ENCODE measurements at places on chromosomes 2 and 18.

DNA sequence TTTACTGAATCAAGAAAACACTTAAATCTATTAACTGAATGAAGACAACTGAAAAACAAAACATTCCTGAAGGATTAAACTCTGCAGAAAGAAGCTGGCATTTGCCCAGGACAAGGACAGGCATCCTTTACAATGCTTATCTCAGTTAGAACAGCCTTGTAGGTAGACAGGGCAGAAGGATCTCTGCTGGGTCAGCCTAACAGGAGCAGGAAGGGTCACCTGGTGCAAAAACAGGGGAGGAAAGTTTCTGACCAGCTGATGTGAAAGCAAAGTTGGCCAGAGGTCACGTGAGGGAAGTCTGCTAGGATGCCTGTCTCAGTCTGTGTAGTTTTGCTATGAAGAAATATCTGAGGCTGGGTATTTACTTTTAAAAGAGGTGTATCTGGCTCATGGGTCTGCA is 348.6 kb downstream of the ANAPC1 start:
- no peak for DNase-seq

DNA sequence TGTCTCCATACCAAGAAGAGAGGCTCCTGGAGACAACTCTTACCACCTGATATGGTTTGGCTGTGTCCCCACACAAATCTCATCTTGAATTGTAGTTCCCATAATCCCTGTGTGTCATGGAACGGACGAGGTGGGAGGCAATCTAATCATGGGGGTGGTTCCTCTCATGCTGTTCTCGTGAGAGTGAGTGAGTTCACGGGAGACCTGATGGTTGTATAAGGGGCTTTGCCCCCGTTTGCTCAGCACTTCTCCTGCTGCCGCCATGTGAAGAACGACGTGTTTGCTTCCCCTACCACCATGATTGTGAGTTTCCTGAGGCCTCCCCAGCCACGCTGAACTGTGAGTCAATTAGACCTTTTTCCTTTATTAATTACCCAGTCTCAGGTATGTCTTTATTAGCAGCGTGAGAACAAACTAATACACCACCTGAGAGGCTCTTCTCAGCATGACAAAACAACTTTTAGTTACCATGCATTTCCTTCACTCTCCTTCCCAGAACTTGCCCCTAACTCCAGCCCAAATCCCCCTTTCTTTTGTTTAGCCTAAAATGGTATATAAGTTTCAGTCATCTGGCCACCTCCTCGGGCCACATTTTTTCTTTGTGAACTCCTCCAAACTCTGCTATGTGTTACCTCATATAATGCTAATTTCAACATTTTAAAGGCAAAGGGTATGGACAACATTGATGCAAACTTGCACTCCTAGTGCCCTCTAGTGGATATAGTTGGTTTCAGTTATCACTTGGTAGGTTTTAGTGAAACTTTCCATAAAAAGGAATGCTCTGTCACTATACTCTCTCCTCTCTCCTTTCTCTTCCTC is 58.6 kb upstream of the SLC25A52 start:
- no peak for DNase-seq

DNA sequence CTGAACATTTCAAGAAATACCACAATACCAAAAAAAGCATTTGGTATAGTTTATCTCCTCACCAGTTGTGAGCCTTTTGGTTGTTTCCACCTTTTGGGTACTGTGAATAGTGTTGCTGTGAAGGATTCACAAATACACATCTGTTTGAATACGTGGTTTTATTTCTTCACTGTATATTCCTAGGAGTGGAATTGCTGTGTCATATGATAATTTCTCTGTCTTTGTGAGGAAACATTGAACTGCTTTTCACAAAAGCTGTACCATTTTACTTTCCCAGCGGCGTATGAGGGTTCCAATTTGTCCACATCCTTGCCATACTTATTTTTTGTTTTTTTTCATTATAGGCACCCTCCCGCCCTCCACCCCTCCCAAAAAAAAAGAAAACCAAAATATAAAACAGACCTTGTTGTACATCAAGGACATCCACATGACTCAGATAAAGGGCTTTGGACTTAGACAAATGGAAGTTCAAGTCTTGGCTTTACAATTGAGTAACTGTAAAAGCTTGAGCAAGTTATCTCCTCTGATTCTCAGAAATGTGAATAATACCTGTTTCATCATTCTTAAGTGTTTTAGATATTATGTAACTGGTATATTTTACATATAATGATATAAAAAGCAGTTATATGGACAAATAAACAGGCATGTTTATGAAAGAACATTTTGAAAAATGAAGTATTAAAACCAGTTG is 19.0 kb downstream of the UBE2E3 start:
- DNase-seq, result no peak

- no peak for DNase-seq
Measured at GRCh38 chr2:129347486-129348217, 631.8 kb upstream of the RAB6C start.

DNA sequence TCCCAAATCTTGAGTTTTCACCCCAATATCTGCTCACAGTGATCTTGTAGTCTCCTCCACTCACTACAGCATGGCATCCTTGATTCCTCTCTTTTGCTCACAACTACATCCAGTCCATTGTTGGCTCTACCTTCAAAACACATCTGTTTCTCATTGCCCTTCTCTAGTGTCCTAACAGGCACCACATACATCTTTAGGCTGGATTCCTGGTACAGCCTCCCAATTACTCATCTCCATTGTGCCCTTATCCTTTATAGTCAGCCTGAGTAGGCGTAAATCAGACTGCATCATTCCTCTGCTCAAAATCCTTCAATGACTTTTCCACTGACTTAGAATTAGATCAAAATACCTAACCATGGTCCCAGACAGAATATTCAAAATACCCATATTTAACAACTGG is 10.7 kb upstream of the TAF1B start:
- DNase-seq, result no peak

- DNase-seq, result no peak
Measured at GRCh38 chr2:28991460-28991859, 10.4 kb downstream of the TOGARAM2 start.

DNA sequence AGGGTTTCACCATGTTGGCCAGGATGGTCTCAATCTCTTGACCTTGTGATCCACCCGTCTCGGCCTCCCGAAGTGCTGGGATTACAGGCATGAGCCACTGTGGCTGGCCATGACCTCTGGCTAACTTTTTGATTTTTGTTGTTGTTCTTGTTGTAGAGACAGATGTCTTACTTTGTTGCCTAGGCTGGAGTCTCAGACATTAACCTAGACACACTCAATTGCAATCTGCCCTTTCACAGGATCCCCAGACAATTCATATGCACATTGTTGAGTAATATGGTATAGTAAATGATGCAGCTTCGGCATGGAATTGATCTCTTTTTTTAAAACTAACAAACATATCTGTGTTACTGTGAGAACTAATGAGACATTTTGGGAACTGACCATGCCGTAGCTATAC is 130.5 kb upstream of the CCDC195 start:
- DNase-seq, result no peak

DNA sequence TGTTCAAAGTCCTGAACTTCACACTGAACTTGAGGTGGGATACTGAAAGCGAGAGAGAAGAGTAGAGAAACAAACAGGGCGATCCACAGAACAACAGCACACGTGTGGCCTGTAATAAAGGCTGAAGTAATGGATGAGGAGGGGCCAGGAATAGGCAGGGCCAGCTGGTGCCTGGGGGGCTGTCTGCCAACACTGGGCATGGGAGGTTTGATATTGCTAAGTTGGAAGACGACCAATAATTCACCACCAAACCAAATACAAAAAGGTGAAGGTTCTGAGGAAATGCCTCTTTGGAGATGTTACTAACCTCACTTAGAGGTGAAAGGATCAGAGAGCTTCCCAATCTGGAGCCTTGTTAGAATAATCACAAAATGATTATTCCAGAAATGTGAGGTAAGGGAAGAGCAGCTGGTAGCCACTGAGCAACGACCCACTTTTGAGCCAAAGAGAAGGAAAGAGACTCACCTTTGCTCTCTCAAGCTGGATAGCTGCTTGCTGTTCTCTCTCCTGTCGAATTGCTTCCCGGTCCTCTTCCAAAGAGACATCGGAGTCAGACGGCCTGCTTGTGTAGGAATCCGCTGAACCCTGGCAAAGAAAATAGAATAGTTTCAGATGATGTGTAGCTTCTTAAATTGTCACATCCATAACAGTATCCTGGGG is 54.7 kb upstream of the ARL5A start:
- no peak for DNase-seq

DNA sequence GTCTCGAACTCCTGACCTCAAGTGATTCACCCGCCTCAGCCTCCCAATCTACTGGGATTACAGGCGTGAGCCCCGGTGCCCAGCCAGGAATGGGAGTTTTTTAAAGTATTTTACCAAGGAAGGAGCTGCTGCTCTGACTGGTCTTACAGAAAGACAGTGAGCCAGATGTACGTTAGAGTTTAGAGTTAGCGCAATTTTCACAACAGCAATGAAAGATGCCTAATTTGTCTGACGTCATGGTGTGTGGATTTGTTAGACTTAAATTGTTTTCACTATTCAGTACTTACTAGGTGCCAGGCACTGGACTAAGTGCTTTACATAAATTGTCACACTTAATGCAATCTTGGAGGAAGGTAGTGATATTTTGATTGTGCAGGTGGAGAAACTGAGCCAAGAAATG is 12.4 kb upstream of the RPL37A start:
- no peak for DNase-seq

DNA sequence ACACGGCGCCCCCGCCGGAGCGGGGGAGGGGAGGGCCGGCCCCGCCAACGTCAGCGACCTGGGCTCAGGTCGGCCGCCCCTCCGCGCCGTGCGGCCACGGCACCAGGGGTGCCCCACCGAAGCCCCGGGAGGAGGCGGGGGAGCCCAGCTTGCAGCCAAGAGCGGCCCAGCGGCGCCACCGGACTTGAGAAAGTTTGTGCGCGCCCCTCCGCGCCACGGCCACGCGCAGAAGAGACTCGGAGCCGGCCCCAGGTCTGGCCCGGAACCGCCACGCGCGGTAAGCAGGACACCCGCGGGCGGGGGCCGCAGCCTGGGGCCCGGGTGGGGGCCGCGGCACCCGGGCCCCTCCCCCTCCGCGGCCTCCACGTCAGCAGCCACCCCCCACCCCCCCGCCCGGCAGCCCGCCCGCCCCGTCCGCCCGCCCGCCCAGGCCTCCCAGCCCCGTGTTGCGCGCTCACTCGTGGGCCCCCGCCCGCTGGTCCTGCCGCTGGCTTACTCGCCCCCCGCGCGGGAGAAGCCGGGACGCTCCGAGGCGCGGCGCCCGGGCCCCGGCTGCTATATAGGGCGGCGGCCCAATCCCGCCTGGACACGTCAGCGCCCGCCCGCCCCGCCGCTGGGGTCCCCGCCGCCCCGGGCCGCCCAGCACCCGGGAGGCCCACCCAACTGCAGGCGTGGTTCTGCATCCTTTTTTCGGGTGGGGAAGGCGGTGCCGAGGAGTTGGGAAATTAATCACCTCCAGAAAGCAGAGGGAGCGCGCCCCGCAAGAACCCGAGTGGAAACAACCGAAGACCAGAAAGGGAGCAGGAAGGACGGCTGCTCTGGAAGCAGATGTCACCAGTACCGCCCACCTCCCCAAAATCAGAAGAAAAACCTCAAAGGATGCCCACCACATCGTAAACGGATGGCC is 42.9 kb downstream of the HDLBP start:
- no peak for DNase-seq

- DNase-seq, result no peak
Measured at GRCh38 chr2:118091140-118091478, 2.8 kb downstream of the INSIG2 start.

GRCh38 chr2:186841940-186842339 is 7.0 kb downstream of the ZSWIM2 start:
- DNase-seq, result no peak

DNA sequence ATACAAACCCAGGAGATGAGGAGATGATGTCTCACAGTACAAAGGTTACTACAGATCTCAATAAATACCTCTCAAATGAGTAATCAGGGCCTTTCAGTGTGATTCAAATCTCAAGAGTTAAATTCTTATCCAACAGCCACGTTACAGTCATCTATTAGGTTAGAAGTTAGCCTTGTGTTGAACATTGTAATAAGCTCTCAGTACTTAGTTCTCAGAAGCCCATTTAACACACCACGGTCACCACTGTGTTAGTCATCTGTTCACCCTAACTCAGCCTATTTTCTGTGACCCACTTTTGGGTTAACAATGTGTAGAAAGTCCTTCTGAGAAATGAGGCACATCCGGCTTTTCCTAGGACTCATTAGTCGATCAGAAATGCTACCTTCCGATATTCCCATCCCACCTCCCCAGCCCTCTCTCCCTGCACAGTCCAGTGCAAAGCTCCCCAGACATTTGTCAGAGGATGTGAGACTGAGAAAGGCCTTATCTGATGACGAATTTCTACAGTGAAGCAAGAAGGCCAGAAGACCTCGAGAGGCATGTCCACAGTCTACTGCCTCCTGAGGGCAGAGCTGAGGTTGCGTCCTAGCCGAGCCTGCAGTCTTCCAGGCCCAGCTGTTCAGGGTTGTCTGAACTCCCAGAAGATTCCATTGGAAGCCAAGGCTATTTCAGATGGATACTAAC is 92.6 kb downstream of the ACTR2 start:
- no peak for DNase-seq

- no peak for DNase-seq
Measured at GRCh38 chr18:64993695-64994094, 757.1 kb upstream of the CDH7 start.

DNA sequence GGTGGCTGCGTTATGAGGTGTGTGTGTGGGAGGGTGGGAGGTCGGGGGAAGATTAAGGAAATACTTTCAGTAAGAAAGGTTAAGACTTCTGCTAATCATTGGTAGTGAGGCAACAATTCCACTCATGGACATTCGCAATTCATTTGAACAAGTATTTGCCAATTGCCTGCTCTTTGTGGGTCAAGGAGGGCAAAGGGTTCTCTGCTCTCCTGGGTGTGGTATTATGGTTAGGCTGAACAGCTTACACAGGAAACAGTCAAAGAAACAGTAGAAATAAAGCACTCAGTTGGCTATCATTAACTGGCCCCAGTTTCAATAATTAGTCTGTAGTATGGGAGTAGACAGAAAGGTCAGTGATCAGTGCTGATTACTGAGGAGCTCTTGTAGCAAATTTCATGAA is 357.0 kb upstream of the FANCL start:
- DNase-seq, result no peak

GRCh38 chr2:15682354-15682753 is 90.7 kb downstream of the DDX1 start:
- no peak for DNase-seq

DNA sequence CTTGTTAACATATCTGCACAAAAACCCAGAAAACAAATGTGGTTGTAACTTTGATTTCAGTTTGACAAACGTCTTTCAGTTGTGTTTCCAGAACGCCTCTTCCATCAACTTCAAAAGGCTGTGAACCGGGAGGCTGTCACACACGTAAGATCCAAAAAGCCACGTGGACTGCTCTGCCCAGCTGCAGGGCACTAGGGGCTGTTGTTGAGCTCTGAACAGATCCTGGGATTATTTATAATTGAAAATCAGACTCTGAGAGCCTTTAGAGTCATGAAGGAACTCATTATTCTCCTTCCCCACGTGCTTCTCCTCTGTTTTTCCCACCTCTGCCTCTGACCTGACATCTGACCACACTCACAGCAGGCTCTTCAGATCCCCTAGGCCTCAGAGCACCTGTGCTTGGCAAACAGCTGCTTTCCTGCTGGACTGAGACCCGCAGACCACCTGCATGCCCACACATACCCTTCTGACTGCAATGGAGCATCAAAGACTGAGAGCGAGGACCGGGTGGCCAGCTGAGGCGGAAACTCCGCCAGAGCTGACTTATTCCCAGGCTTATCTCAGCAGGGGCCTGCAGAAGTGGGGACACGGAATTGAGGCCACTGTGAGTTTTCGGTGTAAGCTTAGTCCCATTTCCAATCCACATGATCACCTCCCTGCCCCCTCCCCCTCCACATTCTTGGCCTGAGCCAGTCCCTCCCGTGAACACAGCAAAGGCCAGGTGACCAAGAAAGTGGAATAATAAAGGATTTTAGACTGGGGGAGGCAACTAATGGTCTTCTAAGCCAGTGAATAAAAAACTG is 114.8 kb downstream of the ATL2 start:
- DNase-seq, result no peak
